ENCODE measurements at places on chromosomes 4 and X. TPM values are rescaled to one million over a fixed set of nuclear protein-coding genes. Genes with fewer than 3 reads are reported as not detected.

DNA sequence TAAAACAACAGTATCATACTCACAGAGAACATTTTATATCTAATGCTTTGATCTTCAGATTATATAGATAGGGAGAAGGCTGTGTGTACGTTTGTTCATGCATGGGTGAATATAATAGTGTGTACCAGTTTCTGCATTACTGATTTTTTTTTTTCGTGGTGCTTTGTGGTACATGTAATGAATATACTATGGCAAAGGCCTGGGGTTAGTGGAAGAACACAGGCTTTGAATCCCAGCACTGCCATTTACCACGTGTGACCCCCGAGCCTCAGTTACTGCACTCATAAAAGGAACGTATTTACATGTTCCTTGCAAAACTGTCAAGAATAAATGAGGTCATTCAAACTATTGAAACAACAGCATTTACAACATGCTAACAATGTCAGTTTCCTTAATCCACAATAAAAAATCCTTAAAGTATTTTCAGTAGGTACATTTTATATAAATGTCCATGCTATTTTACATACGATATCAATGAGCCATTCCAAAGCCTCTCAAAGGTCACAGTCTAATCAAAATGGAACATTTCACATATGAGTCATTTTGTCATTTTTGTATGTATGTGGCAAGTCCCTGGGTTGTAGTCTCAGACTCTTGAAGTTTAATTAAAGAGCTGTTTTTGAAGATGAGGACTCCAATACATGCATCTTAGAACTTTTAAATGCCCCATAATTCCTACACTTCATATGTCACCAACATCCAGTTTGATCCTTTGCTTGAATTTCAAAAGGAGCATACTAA, 242.8 kb downstream of the PPP3CA start:
- DNase-seq, result no peak

DNA sequence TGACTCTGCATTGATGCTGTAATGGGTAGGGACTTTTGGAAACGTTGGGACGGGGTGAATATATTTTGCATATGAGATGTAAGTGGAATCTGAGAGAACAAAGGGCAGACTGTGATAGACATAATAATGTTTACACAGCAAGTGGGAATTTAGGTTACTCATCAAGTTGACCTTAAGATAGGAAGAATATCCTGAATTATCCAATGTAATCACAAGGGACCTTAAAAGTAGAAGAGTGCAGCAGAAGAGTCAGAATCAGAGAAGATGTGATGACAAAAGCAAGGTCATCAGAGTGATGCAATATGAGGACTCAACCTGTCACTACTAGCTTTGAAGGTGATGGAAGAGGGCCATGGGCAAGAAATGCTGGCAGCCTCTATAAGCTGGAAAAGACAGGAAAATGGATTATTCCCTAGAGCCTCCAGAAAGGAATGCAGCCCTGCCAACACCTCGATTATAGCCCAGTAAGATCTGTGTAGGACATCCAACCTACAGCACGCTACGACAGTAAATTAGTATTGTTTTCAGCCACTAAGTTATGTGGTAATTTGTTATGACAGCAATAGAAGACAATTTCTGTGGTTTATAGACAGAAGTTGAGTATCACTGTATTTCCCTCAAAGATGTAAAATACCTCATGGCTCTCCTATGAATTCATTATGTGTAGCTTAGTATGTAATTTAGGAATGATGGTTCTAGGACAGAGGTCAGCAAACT, 26.4 kb downstream of the MORC4 start:
- no peak for DNase-seq

Gene CLCN4
- 13.0 TPM for total RNA-seq

DNA sequence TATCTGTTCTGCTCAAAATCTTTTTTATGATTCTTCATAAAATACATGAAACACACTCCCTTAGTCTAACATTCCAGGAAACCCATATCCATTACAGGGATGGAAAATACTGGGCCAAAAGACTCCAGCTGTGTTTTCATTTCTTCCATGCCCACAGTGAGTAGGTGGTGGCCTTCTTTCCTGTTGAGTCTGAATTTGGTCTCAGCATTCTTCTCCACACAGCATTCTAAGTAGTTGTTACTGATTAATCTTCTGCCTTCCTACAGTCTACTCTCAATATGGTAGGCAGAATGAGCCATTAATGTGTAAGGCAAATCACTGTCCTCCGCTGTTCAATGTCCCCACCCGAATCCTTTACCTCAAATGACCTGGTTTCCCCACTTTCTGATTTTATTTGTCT, 370.6 kb upstream of the RPS6KA3 start:
- no peak for DNase-seq

Gene ADH7
- 0.83 TPM for total RNA-seq

GRCh38 chrX:84358271-84358670, 144.0 kb downstream of the HDX start:
- no peak for DNase-seq

Gene RHOH
- total RNA-seq, result 3.1 TPM

Gene PGAM4
- total RNA-seq, result not detected

- DNase-seq, result no peak
Observed at GRCh38 chrX:139844163-139844562, 88.7 kb downstream of the ATP11C start.

Gene TGIF2LX
- total RNA-seq, result not detected

DNA sequence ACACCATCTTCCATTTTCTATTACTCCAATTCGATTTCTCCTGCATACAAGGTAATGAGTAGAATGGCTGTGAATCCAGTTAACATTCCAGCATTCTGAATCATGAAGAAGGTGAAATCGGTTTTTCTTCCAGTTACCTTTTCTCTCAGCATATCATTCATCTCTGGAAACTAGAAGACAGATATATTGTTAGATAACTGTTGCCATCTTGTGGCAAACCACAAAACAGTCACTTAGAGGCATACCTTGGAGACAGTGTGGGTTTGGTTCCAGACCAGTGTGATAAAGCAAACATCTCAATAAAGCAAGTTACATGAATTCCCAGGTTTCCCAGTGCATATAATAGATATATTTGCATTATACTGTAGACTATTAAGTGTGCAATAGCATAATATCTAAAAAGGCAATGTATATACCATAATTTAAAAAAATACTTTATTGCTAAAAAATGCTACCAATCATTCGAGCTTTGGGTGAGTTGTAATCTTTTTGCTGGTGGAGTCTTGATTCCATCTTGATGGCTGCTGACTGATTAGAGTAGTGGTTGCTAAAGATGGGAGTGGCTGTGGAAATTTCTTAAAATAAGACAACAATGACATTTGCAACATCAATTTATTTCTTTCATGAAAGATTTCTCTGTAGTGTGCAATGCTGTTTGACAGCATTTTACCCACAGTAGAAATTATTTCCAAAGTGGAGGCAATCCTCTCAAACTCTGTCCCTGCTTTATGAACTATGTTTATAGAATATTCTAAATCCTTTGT, 82.1 kb downstream of the SLC39A8 start:
- no peak for DNase-seq
